Neural crest cell (in vitro differentiated cells): ENCODE measurements at places on chromosomes 1 and 21. TPM values are rescaled to one million over a fixed set of nuclear protein-coding genes. Genes with fewer than 3 reads are reported as not detected.
A peak's percentile ranks its signal among the peaks of the same experiment; 100 is the strongest.

The GATAD2B gene
- 49.7 and 52.5 TPM in 2 replicates for total RNA-seq

The SMIM11 gene
- total RNA-seq: 16.7 and 17.0 TPM in 2 replicates

- H3K27me3 ChIP-seq: no peaks in the 10 kb centered on the region
- no peak overlapping the region for H3K27ac ChIP-seq
- H3K4me3 ChIP-seq: no peak overlapping the region
- peak; percentile 36 for DNase-seq
- peaks cover 9% of the 10 kb centered on the region for H3K4me1 ChIP-seq
- H3K36me3 ChIP-seq: no peaks in the 10 kb centered on the region
Observed at GRCh38 chr21:27802816-27803475, 836.1 kb upstream of the ADAMTS5 start.

GRCh38 chr21:45507888-45508508 lies 34.2 kb downstream of the SLC19A1 start:
- H3K4me1 ChIP-seq: peaks cover 5% of the 10 kb centered on the region
- H3K36me3 ChIP-seq: no peaks in the 10 kb centered on the region
- no peak for DNase-seq
- peak overlapping the region; percentile 75 for H3K4me3 ChIP-seq

DNA sequence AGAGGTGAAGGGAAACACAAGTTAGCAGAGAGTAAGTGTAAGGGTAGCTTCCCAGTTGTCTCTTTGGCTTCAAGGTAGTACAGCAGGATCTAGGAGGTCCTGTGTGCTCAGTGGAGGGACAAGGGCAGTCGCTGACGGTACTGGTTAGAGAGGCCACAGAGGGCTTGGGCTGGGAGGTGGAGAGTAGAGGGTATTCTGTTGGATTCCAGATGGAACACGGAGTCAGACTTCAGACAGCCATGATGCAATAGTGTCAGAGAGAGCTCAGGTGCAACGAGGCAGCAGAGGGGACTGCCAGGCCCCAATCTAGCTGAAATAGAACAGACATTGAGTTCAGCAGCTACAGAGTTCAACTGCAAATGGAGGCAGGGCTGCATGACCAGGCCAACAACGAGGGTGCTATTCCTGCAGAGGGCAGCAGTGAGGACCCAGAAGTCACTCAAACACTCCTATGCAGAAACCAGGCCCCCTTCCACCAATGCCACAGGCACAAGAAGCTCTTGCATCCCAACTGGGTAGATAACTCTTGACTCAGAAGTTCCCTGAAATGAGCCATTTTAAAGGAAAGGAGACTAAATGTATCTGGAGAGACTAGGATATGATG lies 325.0 kb upstream of the ESRRG start:
- H3K27me3 ChIP-seq: no peaks in the 10 kb centered on the region
- peaks cover 2% of the 10 kb centered on the region for H3K36me3 ChIP-seq
- peak; percentile 3 for DNase-seq
- no peaks in the 10 kb centered on the region for H3K4me1 ChIP-seq
- peak overlapping the region; percentile 79 for H3K27ac ChIP-seq

GRCh38 chr21:44983421-44984206 lies 43.8 kb downstream of the SLX9 start:
- no peak overlapping the region for H3K4me3 ChIP-seq
- DNase-seq: no peak
- no peaks in the 10 kb centered on the region for H3K27me3 ChIP-seq
- H3K27ac ChIP-seq: no peak overlapping the region
- H3K4me1 ChIP-seq: peaks cover 5% of the 10 kb centered on the region

GRCh38 chr1:222928212-222928611 lies 113.4 kb downstream of the DISP1 start:
- H3K4me3 ChIP-seq: peak overlapping the region; percentile 84
